ENCODE measurements at places on chromosomes 7 and 10.

DNA sequence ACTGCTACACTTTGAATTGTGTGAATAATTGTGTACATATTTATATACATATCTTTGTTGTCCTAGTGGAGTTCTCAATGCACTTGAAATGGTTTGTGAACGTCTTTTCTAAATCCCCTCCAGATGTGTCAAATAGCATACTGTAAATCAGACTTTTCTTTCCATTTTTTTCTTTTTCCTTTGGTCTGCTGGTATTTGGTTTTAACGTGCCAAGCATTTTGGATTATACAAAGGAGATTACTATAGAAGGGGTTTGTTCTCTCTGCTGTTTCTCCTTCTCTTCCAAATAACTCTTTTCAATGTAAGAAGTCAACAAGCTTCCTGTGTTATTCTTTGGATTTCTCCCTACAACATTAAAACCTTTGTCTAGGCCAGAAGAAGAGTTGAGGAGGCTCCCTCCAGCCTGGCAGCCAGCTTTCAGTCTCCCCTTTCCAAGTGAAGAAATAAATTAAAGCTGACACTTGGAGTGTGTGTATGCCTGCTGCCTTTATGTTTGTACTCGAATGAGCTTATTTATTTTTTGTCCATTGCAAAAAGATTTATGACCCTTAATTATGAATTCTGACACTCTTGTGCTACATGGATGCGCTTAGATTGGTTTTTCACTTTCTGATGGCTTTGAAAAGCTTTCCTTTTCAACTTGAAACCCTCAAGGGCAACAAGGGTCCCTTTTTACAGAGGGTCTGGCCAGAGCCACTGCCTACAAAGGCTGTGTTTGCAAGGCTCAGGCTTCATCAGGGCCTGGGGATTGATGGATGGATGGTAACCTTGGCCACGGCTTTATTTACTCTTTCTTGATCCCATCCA lies 107.8 kb downstream of the RAB18 start:
- DNase-seq, result no peak

DNA sequence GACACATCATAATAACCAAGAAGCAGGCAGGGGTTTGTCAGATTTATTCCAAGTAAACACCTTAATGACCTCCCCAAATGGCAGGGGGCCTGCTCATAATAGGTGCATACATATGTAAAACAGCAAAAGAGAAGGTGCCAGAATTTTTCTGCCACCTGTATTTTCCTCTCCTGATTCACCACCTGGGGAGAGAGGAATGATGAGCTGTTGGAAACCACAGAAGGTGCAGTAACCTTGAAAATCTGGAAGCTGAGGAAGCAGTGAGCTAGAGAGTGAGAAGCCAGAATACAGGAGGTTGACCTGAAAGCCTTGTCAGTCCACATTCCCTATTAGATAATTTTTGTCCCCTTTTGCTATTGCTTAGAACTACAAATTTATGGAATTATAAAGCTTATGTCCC lies 46.2 kb upstream of the PDE1C start:
- no peak for DNase-seq

DNA sequence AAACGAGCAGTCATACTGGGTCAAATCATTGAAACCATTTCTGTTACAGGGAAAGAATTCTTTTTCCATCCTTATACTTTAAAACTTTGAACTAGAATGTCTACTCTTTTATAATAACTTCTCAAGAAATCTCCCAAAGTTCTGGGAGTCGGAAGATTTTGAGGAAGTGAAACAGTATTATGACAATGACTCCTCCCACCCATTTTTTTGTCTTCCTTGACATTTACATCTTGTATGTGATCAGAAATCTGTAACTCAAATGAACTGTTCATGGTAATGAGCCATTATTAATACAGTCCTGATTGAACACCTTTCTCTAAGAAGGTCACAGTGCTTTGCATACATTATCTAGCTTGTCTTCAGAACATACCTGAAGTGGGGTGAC lies 227.4 kb downstream of the CELF2 start:
- DNase-seq, result no peak

GRCh38 chr10:9643782-9644181 lies 1373.9 kb upstream of the CELF2 start:
- no peak for DNase-seq

- no peak for DNase-seq
Measured at GRCh38 chr10:31171402-31172083, 139.9 kb upstream of the ZNF438 start.

- DNase-seq, result no peak
Measured at GRCh38 chr10:78902815-78903214, 166.0 kb upstream of the ZMIZ1 start.

- DNase-seq, result no peak
Measured at GRCh38 chr10:26682931-26683330, 14.6 kb upstream of the PDSS1 start.

- no peak for DNase-seq
Measured at GRCh38 chr7:2701832-2702593, 14.0 kb downstream of the AMZ1 start.

All from right renal cortex interstitium (tissue), 3 donors.